NCI-H146 (cell line): ENCODE measurements at places on chromosomes 11 and 22.

GRCh38 chr22:30830907-30831306 is 136.2 kb downstream of the OSBP2 start:
- DNase-seq: no peak

DNA sequence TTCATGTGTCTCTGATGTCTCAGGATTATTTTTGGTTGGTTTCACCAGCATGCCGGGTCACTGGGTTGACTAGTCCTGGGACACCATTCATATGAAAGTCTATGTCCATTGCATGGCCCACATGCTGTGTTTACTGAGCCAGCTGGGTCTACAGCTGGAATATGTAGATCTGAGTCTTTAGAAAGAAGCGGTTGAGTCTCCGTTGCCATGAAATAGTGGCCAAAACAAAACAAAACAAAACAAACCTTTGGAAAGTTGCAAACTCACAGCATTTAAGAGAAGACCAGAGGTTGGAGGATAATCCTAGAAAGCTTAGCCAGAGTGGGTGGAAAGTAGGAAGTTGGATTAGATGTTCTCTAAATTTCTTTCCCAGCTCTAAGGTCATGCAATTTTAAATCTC is 191.8 kb upstream of the NTM start:
- DNase-seq: no peak

DNA sequence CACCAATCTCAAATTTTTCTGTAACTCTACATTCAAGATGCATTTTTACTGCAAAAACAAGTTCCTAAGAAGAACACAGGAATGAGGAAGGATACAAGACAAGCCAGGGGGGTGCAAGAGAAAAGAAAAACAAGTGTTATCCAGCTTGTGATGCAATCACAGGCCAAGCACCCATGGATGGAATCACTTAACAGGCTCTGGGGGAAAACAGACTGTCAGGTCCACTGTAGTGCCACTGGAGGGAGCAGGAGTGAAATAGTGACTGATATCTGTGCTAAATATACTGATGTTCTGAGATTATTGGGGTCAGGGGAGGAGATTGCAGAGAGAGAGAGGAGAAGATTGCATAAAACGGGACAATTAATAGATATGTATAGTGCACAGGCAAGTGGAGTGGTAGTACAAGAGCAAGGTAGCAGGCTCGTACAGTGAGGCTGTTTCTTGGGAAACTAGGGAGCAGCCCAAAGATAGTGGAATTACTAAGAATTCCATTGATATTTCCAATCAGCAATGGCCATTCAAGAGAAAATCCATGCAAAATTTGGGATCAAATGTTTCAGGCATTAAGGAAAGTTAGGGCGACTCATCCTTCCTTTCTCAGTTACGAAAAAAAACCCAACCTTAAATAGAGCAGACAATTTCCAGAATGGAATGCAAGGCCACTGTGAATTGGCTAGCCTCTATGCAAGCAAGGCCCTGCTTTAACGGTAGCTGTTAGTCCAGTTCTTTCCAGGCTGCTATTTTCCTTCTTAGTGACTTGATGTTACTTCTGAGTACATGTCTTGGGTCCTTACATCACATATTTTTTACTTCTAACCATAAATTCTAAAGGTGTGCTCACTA is 52.2 kb upstream of the CEP126 start:
- no peak for DNase-seq

- no peak for DNase-seq
Observed at GRCh38 chr11:65427691-65428577, 5.3 kb downstream of the NEAT1 start.
